ENCODE measurements at places on chromosomes 1 and 21.

DNA sequence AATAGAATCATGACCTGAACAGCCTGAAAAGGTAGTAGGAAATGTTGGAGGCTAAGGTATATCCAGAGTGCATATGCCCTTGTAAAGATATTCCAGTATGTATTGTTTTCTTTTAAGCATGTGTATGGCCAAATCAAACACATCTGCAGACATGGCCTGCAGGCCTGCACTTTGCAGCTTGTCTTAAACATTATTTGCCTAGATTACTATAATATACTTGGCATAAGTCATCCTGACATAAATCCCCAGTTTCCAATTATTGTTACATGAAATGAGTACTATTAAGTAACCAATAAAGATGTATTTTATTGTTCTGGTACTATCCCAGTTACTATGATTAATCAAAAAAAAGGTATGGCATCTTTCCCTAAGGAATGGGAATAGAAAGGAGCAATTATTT, 169.1 kb upstream of the PTBP2 start:
- no peak for DNase-seq

- no peak for DNase-seq
Observed at GRCh38 chr1:7888248-7889081, 35.6 kb upstream of the UTS2 start.

GRCh38 chr1:181344091-181344490, 139.2 kb upstream of the CACNA1E start:
- DNase-seq: no peak

DNA sequence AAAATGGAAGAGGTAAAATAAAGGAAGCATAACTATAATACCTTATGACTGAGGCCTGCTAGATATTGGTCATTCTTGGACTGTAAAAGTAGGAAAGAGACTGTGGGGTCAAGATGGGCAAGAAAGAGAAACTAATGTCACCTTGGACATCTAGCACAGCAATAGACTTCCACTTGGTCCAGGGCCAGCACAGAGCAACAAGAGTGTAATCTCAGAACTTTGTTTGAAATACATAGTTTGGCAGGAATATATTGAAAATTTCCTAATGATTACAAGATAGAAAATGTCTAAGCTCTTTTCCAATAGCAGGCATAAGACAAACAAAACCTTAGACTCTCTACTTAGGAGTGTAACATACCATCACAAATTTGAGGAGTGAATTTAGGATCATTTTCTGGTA, 4.6 kb downstream of the LRRC8C start:
- DNase-seq: no peak

DNA sequence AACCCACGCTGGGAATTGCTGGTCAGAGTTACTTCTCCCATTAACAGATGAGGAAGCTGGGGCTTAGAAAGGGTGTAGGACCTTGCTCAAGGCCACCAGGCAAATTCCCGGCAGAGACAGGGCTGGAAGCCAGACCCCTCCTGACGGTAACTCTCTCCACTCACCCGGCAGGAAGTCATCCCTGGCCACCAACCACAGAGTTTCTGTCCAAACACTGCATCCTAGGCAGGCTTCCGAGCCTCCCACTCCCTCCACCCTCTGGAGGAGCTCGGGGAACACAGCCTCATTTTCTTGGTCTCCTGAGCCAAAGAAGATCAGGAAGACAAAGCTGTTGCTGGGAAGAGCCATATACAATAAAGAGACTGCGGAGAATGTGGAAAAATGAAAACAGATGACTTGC, 25.0 kb upstream of the ZNF436 start:
- DNase-seq: no peak
